ENCODE measurements at places on chromosomes 5 and 9.

- DNase-seq = no peak
Observed at GRCh38 chr9:106784076-106784475, 78.9 kb upstream of the ZNF462 start.

DNA sequence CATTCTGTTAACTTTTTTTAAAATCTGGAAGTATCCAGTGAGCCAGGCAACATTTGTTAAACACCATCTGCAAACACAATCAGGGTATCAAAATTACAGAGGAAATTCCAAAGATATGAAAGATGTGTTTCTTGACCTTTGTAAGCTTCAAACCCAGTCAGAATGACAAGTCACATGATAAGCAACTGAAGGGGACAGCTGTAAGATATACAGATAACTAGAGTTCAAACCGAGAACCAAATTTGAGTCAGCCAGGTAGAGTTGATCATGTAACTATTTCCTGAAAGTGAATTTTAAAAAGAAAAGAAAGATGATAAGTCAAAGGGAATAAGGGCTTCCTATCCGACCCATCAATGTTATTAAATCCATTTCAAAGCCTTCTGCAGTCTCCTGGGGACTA is 196.2 kb downstream of the DEPDC1B start:
- no peak for DNase-seq

DNA sequence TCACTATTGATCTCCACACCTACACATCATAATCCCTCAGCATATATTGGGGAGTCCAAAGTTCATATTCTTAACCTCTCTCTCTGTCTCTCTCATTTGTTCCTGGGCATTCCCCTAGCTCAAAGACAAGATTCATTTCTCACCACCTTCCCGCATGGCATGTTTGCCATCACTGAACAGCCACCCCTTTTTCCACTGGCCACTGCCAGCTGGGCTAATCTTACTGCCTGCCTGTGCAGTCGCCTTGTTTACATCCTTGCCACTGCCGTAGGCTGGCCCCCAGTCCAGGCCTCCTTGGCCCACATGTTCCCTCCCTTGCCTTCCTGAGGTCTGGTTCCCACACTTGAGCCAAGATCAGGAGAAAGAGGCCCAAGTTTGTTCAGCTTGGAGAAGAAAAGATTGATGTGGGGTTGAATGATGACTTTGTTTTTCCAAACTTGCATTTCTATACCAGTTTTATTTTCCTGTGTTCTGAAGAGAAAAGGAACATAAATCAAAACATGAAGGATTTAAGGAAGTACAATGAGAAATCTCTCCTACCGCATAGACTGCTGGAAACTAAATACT is 80.2 kb downstream of the PLAC8L1 start:
- DNase-seq = no peak

- DNase-seq = no peak
Observed at GRCh38 chr9:103617046-103617445, 477.1 kb upstream of the SMC2 start.

DNA sequence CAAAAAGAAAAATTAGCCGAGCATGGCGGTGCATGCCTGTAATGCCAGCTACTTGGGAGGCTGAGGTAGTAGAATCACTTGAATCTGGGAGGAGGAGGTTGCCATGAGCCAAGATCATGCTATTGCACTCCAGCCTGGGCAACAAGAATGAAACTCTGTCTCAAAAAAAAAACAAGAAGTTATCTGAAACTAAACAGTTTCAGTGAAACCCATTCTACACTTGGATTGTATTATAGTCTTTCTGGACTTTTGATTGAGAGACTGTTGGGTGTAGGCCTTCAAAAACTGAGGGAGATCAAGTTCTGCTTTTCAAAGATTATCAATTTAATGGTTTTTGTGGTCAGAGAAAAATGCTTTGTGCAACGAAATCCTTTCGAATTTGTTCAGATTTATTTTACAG is 34.6 kb upstream of the SPINK5 start:
- no peak for DNase-seq

DNA sequence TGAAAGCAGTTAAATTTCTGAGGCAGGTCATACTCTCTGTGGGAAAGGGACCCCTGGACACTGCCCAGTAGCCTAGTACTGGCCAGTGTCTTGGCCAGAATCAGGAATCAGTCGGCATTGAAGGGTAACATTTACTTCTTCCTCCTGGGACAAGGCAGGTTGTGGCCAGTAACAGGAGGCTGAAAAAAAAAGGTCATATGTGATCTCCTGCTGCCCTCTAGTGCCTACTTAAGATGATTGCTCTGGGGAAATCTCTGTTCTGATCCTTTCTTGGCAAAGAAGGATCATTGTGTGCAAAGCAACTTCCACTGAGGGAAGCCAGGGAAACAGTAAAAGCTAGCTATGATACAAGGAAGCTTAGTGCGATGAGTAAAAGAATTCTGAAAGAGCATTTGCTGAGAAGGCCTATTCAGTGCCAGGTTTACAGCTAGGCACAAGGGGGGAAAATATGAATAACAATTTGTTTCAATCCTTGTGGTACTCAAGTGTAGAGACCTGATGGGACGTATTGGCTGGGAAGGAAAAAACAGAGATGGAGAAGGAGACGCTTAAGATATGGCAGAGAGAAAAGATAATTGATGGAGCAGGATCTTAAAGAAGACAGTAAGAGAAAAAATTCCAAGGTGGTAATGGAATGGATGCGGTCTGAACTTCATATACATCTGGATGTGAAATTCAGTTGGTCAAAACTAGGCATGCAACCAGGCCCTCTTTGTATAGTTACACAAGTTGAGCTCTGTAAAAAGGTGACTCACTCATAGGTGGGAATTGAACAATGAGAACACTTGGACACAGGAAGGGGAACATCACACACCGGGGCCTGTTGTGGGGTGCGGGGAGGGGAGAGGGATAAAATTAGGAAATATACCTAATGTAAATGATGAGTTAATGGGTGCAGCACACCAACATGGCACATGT is 25.8 kb upstream of the TRIM32 start:
- no peak for DNase-seq

GRCh38 chr5:61974680-61975079 is 331.3 kb upstream of the KIF2A start:
- DNase-seq = no peak

- no peak for DNase-seq
Observed at GRCh38 chr5:635306-636055, 23.3 kb downstream of the CEP72 start.

GRCh38 chr9:105541838-105542237 is 16.1 kb upstream of the FKTN start:
- DNase-seq = no peak

GRCh38 chr9:17462869-17463464 is 115.9 kb upstream of the SH3GL2 start:
- DNase-seq = no peak

GRCh38 chr9:34554211-34555001 is 31.6 kb upstream of the ENHO start:
- DNase-seq = no peak

DNA sequence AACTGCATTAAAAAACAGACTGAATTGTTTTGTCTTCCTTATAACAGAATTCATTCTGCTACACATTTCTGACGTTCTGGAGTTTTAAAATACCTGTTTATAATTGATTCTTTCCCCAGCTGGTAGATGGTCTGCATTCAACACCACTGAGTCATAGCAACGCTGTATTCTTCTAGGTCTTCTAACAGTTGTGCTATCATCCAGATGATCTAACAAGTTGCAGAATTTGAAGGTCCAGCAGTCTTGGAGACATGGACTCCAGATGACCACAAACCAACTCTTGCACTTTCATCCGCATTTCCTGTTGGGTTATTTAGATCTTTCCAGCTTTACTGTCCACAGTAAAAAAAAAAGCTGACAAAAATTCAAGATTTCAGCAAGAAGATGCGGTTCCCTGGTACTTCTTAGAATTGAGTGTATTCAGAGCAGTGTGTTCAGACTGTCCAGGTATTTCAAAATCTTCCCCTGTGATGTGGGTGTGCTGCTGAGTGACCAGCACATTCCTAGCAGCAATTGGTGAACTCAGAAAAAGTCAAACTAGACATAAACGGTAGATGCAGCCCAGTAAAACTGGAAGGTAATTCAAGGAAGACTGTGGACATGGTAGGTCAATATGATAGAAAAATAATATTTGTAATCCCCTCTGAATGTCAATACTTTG is 50.2 kb downstream of the CSNK1A1 start:
- DNase-seq = no peak

DNA sequence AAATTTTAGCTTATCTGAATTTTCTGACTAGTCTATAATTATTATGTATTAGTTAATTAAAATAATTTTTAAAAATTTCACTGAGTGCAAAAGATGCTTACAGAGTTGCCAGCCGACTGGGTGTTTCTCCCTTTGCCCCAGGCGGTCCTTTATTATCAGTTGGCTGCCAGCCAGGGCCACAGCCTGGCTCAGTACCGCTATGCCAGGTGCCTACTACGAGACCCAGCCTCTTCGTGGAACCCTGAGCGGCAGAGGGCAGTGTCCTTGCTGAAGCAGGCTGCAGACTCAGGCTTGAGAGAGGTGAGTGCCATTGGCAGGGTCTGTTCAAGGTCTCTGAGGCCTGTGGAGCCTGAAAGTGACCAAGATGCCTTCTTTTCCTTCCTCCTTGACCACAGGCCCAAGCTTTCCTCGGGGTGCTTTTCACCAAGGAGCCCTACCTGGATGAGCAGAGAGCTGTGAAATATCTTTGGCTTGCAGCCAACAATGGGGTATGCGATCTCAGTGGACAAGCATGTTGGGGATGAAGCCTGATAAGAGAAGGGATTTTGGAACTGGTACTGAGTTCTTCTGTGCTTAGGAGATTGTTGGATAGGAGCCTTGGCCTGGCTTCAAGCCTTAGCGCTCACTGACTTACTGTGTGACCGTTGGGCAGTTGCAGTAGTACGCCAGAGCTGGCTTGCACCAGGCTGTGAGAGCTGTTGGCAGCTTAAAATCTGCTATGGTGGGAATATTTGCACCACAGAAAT is 10.6 kb downstream of the DELE1 start:
- DNase-seq = no peak

DNA sequence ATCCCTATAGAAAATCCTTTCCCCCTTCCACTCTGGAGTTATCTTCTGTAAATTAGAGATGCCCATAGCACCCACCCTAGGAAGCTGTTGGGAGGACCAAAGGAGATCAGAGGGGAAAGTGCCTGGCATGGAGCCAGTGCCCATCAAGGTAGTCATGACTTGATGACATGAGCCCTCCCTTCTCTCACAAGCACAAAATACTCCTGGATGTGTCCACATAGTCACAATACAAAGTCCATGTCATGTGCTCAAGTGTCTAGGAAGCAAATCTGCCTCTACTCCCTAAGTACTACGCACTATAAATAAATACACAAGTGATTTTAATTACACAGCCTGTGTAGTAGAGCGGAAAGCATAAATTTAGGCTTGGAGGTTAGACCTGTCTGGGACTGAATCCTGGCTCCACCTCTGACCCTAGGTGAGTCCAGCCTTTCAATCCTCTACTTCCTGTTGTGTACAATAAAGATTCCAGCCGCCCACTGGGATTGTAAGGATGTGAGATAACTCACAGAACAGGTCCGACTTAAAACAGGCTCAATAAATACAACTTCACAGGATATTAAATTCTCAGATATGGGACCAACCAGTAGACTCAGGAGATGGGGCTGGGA is 30.6 kb downstream of the TTC39B start:
- DNase-seq = no peak

- DNase-seq = no peak
Observed at GRCh38 chr9:116499986-116500871, 186.9 kb upstream of the TRIM32 start.

- no peak for DNase-seq
Observed at GRCh38 chr5:53940921-53941320, 369.5 kb downstream of the ARL15 start.

- DNase-seq = no peak
Observed at GRCh38 chr5:132468656-132469379, 21.8 kb downstream of the IRF1 start.

GRCh38 chr9:81430727-81431126 is 258.6 kb downstream of the TLE1 start:
- DNase-seq = no peak

DNA sequence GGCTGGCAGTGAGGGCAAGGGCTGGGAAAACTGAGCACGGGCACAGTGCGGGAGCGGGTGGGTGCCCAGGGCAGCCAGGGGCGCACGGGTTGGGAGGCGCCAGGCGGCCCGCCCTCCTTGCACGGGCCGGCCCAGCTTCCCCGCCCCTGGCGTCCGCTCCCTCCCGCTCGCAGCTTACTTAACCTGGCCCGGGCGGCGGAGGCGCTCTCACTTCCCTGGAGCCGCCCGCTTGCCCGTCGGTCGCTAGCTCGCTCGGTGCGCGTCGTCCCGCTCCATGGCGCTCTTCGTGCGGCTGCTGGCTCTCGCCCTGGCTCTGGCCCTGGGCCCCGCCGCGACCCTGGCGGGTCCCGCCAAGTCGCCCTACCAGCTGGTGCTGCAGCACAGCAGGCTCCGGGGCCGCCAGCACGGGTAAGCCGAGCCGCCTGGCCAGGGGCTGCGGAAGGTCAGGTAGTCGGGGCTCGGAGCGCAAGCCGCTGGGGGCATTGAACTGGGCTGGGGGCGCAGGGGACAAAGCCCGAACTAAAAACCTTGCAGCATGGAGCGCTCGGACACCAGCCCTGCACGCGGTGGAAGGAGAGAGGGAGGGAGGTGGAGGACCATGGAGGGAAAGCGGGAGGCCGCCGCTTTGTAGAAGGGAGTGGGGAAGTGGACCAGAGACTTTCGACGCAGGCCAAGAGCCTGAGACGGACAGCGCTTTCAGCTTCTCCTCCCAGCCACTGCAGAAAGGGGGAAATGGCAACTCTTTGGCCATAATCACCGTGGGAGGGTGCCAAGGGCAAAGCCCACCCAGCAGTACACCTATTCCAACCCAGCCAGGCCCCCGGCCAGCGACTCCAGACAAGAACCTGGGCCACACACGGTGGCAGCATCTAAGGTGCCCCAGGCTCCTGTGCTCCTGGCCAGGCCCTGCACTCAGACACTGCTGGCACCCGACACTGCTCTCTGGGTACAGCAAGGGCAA is at the start of gene TGFBI:
TGFBI (plus strand) TSS at position 207 of the 961 bp plus-strand sequence; CDS start at position 275, 68 bp downstream.
- no peak for DNase-seq

DNA sequence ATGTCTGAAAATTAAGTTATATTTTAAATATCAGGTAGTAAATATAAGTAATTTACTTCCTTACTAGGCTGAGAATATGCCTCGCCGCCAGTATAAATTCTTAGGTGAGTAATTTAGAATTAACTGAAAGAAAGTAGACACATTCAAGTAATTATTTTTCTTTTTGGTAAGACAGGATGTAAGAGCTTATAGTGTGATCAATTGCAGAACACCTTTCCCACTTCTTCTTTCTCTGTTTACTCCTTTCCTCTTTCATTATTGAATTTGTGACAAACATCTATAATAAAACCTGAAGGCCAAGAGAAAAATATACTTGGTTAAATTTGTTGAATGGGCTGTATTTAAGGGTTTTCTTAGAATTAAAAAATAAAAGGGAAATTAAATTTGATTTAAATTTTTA is 195.1 kb upstream of the CDKN2B start:
- no peak for DNase-seq

GRCh38 chr5:145903867-145904266 is 31.1 kb upstream of the GRXCR2 start:
- DNase-seq = no peak

- no peak for DNase-seq
Observed at GRCh38 chr5:67366691-67367395, 170.2 kb upstream of the CD180 start.

GRCh38 chr9:105021917-105022316 is 94.0 kb upstream of the ABCA1 start:
- no peak for DNase-seq

Data from effector CD8-positive, alpha-beta T cell (primary cell).